ENCODE measurements at places on chromosomes 7 and 10.

GRCh38 chr10:72574636-72575035 lies 51.2 kb downstream of the MICU1 start:
- no peak for DNase-seq

GRCh38 chr10:72048450-72049124 lies 39.8 kb downstream of the SPOCK2 start:
- DNase-seq = peak; percentile 93

DNA sequence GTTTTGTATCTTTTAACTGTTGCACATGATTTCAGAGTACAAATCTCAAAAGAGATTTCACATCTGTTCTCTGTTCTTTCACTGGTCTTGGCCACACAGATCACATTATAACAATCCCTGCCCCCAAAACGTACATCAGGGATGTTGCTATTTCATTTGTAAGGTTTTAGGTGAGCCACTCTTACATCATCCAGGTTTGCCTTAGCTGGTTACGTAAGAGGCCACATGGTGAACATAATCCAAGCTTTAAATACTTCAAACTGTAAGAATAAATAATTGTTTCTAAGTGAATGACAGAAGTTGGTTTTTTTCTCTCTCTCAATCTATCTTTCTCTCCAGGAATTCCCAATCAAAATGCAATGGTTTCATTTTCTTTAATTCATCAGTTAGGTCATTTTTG lies 245.9 kb upstream of the HGF start:
- no peak for DNase-seq

- no peak for DNase-seq
Observed at GRCh38 chr10:95818010-95818409, 62.0 kb downstream of the ENTPD1 start.

DNA sequence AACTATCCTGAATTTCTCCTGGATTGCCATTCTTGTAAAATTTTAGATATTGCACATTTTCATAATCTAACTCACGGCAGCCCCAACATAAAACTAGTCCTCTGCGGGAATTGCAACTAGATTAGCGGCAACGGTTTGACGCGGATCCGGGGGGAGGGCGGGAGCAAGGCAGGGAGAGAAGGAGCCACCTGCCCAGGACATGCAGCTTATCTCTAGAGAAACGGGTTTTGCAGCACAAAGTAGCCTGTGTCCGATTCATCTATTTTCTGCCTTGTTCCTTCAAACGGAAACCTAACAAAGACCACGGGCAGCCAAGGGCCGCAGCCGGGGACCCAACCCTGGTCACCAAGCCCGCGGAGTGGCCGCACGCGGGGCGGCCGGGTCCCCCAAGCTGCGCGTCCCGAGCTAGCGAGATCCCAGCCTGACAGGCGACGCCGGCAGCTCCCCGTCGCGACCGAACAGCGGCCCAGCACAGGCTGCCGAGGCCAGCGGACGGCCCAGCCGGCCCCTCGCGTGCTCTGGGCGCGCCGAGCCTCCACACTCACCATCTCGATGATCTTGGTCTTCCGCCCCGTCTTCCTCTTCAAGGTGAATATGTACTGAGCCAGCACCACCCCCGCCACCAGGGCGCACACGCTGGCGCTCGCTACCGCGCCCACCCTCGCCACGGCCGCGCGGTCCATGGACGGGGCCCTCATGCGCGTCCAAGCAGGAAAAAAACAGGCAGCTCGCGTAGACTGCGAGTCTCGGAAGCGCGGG lies at the start of gene NT5C3A:
NT5C3A (minus strand) TSS at position 754 of the 759 bp plus-strand sequence; CDS start at position 683, 71 bp downstream.
- DNase-seq = no peak

GRCh38 chr10:75649466-75649865 lies 218.0 kb downstream of the LRMDA start:
- no peak for DNase-seq

GRCh38 chr10:117214401-117214800 lies 17.1 kb downstream of the KCNK18 start:
- DNase-seq = no peak

- no peak for DNase-seq
Observed at GRCh38 chr7:3592401-3593134, 291.5 kb downstream of the SDK1 start.

DNA sequence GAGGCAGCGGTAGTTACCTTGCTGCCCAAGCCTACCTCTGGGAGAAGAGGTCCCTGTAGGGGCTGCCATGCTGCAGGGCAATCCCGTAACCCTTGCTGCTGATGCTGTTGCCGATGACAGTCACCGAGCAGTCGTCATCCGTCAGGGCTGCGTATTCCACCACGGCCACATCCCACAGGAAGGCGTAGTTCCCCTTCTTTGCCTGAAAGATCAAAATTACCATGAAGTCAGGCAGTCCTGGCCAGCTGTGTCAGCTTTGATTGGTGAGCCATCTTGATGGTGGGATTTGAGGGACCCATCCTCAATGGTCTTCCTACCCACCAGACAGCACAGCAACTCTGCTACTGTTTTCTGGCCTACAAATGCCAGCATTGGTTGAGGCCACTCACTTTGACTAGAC lies 746.8 kb downstream of the GRID1 start:
- DNase-seq = no peak

DNA sequence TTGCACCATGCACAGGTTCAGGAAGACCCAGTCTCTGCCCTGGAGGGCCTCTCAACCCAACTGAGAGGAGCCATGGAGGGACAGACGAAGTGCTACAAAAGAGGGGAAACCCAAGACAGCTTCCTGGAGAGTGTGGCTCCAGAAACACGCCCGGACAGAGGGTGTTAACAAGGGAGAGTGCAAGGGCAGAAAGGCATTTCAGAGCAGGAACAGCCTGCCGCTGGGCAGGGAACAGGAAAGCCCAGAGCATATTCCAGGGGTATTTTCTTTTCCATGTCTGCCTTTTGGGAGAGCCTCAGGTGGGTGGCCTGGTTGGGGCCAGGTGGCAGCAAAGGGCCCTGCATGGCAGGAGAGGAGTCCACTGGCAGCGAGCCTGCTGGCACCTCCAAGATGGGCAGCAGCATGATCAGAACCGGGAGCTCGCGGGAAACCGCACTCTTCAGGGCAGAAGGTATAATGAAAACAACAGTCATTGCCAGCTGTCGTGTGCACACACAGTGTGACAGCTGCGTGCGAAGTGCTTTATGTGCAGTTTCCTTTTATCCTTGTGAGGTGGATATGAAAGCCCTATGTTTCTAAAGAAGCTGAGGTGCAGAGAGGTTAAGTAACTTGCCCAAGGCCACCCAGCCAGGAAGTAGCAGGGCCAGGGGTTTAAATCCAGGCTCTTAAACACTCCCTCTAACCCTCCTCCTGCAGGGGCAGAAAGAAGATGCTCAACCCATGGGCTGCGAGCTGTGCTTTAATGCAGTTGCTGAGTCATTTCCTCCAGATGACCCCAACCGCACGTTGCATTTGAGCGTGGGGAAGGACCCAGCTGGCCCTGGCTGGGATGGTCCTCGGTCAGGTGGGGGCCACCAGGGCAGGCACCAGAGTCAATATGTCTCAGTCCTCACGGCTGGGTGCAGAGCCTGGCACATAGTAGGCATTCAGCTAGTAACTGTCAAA lies 128.6 kb downstream of the OAT start:
- no peak for DNase-seq

GRCh38 chr7:34143402-34143801 lies 238.1 kb downstream of the BMPER start:
- no peak for DNase-seq

DNA sequence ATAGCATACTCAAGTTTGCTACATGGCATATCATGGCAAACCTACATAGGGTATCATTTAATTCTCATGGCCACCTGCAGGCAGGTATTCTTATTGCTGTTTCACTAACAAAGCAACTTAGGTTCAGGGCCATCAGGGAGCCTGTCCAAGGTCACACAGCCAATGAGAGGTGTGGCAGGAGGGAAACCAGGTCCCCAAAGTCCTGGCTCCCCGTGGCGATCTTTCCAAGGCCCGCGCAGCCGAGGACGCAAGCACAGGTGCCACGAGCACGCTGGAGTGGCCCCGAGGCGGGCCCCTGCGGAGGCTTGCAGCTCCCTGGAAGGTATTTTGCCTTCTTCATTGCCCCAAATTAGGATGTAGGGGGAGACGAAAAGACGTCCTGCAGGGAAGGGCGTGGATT lies 20.8 kb downstream of the PRKAG2 start:
- DNase-seq = no peak

DNA sequence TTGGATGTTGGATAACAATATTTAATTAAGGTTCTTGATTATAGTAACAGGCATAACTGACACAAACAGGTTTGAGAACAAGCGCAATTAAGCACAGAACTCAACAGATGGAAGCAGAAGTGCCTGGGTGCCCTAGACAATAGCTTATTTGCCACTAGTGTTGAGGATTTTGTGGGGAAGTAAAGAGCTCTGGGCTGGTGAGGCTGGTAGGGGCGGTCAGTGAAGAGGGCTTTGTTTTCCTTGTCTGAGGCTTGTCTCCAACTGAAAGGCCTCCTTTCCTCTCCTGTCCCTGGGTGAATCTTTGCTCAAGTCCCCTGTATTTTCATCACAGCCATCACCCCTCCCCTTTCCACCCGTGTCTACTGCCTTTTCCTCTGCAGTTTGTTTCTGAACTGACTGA lies 104.6 kb downstream of the KAT6B start:
- DNase-seq = no peak

- no peak for DNase-seq
Observed at GRCh38 chr7:405489-406211, 114.0 kb downstream of the PDGFA start.

GRCh38 chr10:33483816-33484190 lies 149.3 kb upstream of the NRP1 start:
- no peak for DNase-seq

DNA sequence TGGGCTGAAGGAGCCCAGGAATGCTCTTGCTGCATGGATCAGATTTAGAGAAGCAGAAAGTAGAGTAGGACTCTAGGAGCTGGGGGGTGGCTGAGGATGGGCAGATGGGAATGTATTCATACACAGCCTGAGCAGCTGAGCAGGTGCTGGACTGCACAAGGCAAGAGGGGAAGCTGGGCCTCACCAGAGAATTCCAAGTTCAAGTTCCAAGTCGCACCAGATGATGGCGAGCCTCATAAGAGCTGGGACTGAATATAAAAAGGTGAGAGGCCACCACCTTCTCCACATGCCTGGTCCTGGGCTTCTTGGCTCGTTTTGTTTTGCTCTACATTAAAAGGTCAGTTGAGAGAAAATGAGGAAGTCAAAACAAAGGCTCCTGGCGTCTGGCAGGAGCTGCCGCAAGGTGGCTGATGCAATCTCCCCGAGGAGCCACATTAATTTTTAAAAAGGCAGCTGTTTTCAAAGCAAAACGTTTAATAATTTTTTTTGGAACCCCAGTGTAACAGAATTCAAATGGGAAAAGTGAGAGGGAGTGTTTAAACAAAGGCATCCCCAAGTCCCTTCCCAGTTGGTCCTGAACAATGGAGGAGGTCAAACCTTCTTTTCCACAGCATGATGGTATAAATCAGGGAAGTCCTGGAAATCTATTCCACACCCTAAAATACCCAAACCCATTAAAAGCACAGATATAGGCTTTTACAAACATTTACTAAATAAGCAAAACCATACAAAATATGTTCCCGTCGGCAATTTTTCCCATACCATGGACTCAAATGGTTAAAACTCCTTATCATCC lies 9.5 kb downstream of the CYREN start:
- DNase-seq = no peak

DNA sequence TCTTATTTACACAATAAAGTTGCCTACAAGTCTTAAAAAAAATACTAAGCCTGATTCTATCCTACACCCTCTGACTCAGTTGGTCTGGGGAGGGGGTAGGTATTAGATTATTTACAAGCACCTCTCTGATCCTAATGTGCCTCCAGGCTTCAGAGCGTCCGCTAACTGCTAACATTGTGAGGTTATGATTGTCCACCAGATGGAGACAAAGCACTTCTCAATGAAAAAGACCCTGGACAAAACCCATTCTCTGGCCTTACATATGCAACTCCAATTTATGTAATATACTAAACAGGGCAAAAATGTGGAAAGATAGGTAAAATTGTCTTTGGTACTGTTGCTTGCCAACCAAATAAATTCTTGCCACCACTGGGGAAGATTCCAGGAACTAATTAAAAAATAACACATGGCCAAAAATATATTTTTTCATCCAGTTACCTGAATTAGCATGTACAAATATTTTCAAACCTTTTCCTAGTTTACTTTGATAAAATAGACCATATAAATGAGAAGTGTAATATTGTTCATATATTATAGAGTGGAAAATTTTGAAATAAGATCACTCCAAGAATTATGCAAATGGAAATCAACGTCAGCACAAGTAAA lies 92.4 kb downstream of the KIF20B start:
- DNase-seq = no peak

DNA sequence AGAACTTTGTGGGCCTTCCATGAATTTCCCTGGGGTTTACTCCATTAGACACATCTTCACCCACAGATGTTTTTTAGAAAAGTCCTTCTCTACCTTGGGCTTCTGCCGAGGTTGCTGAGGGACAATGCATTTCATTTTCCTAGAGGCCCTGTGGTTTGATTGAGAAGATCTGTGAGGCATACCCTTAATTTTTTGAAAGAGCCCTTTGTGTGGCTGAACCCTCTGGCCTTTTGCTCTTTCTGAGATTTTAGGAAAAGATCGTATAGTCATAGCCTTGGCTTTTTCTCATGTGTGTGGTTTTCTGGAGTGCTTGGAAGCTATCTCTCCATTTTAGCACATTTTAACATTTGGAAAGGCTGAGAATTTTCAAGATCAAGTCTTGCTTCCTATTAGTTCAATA lies 119.8 kb upstream of the LYZL1 start:
- no peak for DNase-seq

GRCh38 chr7:104963991-104964385 lies 50.0 kb upstream of the KMT2E start:
- no peak for DNase-seq

DNA sequence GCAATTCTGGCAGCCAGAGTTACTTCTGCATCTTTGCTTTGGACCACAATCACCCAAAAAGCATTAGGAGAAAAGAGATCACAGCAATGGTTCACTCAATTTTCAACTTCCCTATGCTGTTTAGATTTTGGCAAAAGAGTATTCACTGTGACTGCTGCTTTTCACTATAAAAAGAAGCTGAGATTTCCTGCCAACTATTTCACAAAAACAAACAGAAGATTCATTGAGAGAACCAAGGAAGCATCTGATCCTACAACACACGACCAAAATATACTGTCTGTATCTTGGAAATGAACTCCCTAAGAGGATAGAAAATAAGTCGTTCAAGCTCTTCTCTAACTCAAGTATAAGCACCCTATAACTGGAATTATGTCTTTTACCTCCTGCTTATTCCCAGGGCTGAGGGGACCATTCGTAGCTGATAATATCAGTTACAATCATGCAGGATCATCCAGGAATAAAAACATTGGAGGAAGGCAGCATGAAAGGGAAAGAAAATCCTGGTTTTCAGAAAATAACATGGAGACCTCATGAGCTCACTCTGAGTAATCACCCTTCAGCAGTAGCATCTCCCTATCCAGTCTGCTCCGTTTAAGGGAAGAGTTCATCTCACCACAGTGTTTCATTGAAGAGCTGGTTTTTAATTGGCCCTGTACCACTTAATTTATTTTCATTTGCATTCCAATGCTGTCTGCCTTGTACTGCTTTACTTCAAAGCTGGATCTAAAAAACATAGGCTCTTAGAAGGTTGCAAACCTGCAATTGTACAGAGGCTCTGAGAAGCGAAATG lies 256.2 kb downstream of the PAXIP1 start:
- no peak for DNase-seq

GRCh38 chr10:43383204-43383971 lies 12.0 kb downstream of the FXYD4 start:
- no peak for DNase-seq

Measured in stimulated activated CD8-positive, alpha-beta memory T cell treated with anti-CD3 and anti-CD28 coated beads, Interleukin-4, amount 100 ng/mL, for 4 hours (primary cell).